Vagina (tissue), 2 donors: ENCODE measurements at places on chromosomes 3 and 15. TPM values are rescaled to one million over a fixed set of nuclear protein-coding genes. Genes with fewer than 3 reads are reported as not detected.

Gene PPP2R3A
- 15.5 TPM for total RNA-seq

Gene IVD
- 30.4 TPM for total RNA-seq

Gene CACNA1D
- total RNA-seq, result 0.74 TPM

Gene ADAMTS7
- 2.5 TPM for total RNA-seq

Gene ADPRH
- total RNA-seq, result 2.9 TPM

Gene ZNF662
- 6.6 TPM for total RNA-seq

Gene TMEM207
- not detected for total RNA-seq

Gene P2RY13
- 0.98 TPM for total RNA-seq

Gene ZNF385D
- 13.5 TPM for total RNA-seq

Gene LDHAL6B
- total RNA-seq, result not detected

Gene FBXL22
- total RNA-seq, result 10.1 TPM

Gene TEX55
- total RNA-seq, result not detected

Gene GHSR
- not detected for total RNA-seq

Gene DPPA2
- total RNA-seq, result not detected

Gene THRB
- 22.8 TPM for total RNA-seq

Gene TXNRD3
- total RNA-seq, result 7.1 TPM

Gene ALDH1A3
- 62.9 TPM for total RNA-seq

Gene AP3B2
- 3.7 TPM for total RNA-seq

Gene SLC25A20
- total RNA-seq, result 24.1 TPM

Gene SLC9C1
- total RNA-seq, result not detected

Gene ZNF501
- 2.7 TPM for total RNA-seq

Gene CHDH
- total RNA-seq, result 1.7 TPM

Gene LSAMP
- total RNA-seq, result 3.9 TPM

Gene SV2B
- total RNA-seq, result 3.2 TPM

Gene RARRES1
- 742 TPM for total RNA-seq

Gene CEP152
- 4.4 TPM for total RNA-seq

Gene MAPKAPK3
- 38.1 TPM for total RNA-seq

Gene PCCB
- total RNA-seq, result 16.7 TPM

Gene TMCC1
- total RNA-seq, result 16.7 TPM

Gene PPP4R2
- 24.3 TPM for total RNA-seq

Gene FRMD5
- total RNA-seq, result 0.49 TPM

Gene RHOV
- 32.9 TPM for total RNA-seq

Gene IL5RA
- not detected for total RNA-seq
